ENCODE measurements at places on chromosomes 2 and 18. TPM values are rescaled to one million over a fixed set of nuclear protein-coding genes. Genes with fewer than 3 reads are reported as not detected.

CNGA3 gene
- total RNA-seq: not detected

UBXN2A gene
- total RNA-seq: 18.5 TPM

DAW1 gene
- 0.13 TPM for total RNA-seq

PRSS56 gene
- total RNA-seq: 0.19 TPM
